ENCODE measurements at places on chromosomes 16 and 17. TPM values are rescaled to one million over a fixed set of nuclear protein-coding genes. Genes with fewer than 3 reads are reported as not detected.

The MT1H gene
- not detected for total RNA-seq

The SCNN1G gene
- total RNA-seq, result 2.4 TPM

The TP53TG3 gene
- not detected for total RNA-seq

The FBXW10 gene
- not detected for total RNA-seq

The TPSG1 gene
- not detected for total RNA-seq

The ADAD2 gene
- 0.21 TPM for total RNA-seq

The RAB11FIP3 gene
- total RNA-seq, result 16.8 TPM

The ASPA gene
- 44.9 TPM for total RNA-seq

The RNF112 gene
- total RNA-seq, result 3.1 TPM

The WNT9B gene
- not detected for total RNA-seq

The CDH8 gene
- 8.9 TPM for total RNA-seq

DNA sequence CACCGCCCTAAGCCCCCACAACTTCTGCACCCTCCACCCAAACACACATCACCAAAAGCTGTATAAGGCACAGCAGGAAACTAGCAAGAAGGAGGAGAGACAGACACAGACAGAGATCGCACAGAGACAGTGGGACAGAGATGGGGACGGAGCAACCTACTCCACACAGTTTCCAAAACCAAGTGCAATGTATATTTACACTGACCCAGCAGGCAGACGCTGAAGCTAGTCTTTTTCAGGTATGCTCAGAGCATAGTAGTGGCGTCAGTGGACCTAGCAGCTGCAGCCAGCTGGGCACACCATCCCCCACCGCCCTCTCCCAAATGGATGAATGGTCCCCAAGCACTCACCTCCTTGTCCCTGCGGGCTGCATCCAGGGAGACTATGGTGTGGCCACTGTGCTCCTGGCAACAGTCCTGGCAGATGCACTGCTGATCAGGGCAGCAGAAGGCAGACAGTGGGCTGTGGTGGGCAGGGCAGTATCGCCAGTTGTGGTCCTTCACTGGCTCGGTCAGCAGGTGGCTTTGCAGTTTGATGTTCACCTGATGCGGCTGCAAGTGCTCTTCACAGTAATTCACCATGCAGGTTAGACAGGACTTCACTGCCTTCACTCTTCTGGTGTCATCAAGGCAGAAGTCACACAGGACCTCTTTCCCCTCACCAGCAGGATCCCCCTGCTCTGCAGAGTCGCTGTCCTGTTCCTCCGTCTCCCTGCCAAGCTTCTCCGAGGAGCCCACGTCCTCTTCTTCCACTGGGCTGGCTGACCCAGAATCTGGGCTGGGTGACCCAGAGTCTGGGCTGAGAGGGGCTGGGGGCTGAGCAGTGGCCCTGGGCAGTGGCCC, 31.5 kb upstream of the FBXW10B start:
- no peak for DNase-seq

DNA sequence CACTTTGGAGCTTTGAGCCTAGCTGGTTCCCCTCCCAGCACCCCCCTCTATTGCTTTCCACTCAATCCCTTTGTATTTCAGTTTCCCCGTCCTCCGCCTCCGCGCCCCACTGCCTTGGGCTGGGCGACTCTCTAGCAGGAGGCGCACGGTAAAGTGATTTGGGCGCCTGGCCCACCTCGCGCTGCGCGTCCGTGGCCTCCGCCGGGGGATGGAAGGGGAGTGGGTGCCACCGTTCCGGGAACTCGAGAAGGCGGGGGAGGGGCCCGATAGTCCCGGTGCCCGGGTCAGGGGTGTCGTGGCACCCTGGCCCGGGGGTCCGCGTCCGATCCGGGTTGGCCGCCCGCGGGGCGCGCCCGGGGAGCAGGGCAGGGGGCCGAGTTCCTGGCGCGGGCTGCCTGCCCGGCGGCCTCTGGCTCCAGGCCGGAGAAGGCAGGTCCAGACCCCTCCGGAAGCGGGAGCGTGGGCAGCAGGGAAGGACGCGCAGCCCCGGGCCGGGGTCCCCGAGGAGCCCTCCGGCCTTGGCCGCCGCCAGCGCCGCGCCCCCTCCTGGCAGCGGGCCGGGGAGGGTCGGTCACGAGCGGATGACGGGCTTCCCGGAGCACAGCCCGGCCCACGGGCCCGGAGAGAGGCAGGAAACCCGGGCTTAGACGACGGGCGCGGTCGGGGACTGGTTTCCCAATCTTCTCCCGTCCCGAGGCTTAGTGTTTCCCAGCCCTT, 15.8 kb downstream of the MEOX1 start:
- DNase-seq, result no peak

GRCh38 chr16:56349086-56349415, 76.3 kb downstream of the AMFR start:
- DNase-seq, result no peak

DNA sequence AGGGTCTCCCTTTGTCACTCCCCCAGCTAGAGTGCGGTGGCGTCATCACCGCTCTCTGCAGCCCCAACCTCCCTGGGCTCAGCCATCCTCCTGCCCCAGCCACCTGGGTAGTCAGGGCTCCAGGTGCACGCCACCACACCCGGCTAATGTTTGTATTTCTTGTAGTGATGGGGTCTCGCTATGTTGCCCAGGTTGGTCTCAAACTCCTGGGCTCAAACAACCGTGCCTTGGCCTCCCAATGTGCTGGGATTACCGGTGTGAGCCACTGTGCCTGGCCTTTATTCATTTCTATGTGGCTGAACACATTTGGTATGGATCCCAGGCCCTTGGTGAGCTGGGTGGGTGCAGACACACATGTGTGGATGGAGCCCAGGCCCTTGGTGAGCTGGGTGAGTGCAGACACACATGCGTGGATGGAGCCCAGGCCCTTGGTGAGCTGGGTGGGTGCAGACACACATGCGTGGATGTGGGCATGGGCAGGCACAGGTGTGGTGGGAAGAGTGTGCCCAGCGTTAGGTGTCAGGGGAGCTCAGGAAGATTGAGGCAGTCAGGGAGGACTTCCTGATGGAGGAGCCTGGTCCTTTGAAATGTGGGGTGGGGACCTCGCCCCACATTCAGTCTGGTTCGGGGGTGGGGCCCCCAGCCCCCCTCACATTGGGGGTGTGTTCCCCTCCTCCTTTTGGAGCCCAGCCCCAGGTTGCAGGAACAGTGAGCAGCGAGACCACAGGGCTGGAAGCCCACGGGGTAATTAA, 37.1 kb downstream of the SOX8 start:
- no peak for DNase-seq

- no peak for DNase-seq
Measured at GRCh38 chr16:86044241-86044671, 145.3 kb downstream of the IRF8 start.

- DNase-seq, result no peak
Measured at GRCh38 chr16:53495325-53495724, 7.7 kb downstream of the AKTIP start.

GRCh38 chr16:1474082-1474795, 589 bp downstream of the CLCN7 start:
- no peak for DNase-seq

GRCh38 chr17:7915179-7915610, 894 bp downstream of the RNF227 start:
- peak; percentile 29 for DNase-seq

DNA sequence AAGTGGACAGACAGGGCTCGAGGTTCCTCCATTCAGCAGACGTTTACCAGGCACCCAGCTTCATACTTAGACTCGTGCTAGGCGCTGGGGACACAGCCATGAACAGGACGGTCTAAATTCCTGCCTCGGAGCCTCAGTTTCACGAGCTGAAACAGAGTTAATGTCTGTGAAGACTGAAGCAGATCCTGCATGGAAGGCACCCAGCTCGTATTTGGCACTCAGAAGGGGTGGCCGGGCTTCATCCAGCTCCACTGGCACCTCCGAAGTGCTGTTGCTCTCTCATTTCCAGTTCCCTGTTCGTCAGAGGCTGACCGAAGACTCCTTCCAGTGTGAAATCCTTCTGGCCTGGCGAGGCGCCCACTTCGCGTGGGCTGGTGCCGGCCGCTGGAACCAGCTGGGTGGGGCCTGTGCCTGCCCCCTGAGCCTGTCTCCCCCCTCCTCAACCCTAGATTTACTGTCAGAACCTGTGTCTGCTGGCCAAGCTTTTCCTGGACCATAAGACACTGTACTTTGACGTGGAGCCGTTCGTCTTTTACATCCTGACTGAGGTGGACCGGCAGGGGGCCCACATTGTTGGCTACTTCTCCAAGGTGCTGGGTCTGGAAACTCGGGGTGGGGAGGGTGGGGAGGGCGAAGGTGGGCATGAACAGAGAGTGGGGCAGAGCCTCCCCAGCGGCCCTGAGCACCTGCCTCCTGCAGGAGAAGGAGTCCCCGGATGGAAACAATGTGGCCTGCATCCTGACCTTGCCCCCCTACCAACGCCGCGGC, 5.8 kb downstream of the PRSS8 start:
- DNase-seq, result no peak

DNA sequence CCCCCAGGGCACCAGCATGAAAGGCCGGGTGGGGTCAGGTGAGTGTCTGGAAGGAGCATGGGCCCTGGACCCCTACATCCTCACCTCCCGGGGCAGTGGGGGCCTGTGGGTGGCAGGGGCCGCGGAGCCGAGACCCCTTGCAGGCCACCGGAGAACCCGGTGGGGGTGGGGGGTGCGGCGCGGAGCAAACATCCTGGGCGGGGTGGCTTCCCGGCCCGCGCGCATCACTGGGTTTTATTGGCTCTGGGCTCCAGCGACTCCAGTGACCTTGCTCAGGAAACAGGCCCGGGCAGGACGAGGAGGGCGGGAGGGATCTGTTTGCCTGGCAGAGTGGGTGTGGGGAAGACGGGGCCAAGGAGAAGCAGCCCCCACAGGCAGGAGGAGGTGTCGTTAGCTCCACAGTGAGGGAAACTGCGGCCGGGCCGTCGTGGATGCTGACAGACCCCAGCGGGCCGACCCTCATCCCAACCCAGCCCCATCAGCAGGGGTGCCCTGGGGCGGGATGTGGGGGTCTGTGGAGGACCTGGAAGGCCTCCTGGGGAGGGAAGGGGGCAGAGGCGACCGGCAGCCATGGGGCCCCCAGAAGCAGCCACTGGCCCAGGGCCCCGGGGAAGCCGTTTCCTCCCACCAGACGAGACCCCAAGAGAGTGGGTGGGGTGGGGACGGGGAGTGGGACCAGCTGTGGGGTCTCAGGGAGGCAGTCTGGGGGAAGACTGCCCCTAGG, 10.6 kb downstream of the SSTR5 start:
- DNase-seq, result peak; percentile 29

DNA sequence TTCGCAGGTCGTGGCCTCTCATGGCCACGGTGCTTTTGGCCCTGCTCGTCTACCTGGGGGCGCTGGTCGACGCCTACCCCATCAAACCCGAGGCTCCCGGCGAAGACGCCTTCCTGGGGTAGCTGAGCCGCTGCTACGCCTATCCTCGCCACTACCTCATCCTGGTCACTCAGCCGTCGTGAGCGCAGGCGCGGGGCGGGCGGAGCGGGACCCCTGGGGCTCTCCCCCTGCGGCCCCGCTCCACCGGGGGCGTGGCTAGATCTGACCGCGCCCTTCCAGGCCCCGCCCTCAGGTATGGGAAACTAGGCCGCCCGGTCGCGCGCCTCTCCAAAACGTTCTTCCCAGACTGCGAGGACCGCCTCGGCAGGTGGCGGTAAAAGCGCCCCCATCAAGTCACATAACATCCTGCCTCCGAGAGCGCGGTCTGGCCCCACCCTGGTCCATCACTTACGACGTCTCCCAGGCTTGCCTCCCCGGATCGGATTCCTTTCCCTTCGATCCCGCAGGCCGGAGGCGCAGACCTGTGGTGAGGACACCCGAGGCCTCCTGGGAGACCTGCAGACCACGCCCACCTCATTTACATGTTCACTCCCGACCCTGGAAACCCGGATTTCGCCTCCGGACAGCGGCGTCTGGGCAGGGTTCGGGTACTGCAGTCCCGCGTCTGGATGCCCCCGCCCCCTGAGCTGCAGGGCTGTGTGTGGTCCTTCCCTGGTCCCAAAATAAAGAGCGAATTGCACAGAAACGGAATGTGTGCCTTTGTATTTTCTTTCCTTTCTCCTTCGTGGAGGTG, 91.5 kb upstream of the TMEM97 start:
- peak; percentile 39 for DNase-seq

- DNase-seq, result no peak
Measured at GRCh38 chr17:65415991-65416390, 145.5 kb downstream of the AXIN2 start.

GRCh38 chr16:11407047-11407982, 62.1 kb downstream of the RMI2 start:
- no peak for DNase-seq

GRCh38 chr16:48392407-48392806, 7.2 kb upstream of the SIAH1 start:
- no peak for DNase-seq

DNA sequence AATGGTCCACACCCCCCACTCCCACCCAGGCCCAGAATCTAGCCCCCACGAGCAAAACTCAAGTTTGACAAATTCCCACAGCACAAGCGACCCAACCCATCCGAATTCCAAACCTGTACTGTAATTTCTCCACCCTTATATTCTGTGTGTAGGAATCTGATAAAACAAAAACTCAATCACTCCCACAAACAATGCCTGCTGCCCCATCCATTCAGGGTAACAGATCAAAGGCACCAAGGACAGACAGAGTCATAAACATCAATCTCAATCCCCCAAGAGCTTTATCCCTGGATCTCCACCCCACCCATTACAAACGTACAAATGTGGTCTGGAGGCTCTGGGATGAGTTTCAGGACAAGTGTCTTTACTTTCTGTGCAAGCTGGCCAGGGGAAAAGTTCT, 157.8 kb downstream of the AXIN2 start:
- DNase-seq, result no peak

DNA sequence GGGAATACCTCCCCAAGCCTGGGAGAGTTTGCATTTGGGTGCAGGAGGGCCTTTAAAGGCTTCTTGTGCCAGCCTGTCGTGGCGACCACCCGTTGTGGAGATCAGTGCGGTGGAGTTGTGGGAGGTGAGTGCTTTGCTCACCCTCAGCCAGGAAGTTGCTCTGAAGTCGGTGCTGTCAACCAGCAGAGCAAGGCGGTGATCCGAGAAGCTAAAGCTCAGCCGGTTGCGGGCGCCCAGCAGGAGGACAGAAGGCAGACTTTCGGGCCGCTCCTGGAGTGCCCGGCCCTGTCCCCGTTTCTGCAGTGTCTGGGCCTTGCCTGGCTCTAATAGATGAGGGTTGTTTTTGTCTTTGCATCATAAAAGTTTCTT, 1.4 kb downstream of the UBE2I start:
- no peak for DNase-seq

- DNase-seq, result peak; percentile 32
Measured at GRCh38 chr16:57576429-57576870, 34.0 kb downstream of the ADGRG5 start.

DNA sequence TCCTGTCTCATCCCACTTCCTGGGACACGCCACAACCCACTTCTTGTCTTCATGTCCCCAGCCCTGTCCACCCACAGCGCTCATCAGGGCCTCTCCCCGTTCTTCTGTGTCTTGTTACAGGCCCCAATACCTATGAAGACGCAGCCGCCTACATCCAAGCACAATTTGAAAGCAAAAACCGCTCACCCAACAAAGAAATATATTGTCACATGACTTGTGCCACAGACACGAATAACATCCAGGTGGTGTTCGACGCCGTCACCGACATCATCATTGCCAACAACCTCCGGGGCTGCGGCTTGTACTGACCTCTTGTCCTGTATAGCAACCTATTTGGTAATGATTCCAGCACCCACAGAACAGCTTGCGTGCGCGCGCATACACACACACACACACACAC, 70.6 kb downstream of the AMFR start:
- DNase-seq, result no peak

GRCh38 chr17:71085238-71086033, 916.1 kb downstream of the KCNJ2 start:
- no peak for DNase-seq

- DNase-seq, result no peak
Measured at GRCh38 chr16:85096921-85097320, 15.4 kb downstream of the CIBAR2 start.

Data from urinary bladder (tissue), 4 donors.